ENCODE measurements at places on chromosomes 1 and 21.

- peak; percentile 66 for DNase-seq
These were observed 13.2 kb downstream of the ADGRB2 start for GRCh38 chr1:31750858-31751510.

DNA sequence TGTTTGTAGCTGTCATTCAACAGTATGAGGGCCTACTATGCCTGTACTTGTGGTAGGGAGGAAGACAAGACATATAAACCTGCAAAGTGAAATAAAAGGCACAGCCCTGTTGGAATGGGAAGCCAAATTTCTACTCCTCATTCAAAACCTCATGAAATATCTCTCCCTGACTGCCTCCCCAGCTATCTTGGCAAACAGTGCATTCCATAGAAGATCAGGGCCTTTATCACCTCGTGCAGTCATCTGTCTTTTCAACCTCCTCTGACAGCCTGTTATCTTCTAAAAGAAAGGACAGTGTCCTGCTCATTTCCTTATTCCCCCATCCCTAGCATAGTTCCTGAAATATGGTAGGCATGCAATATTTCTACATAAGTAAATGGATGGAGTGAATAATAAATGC, 71.0 kb downstream of the SH3GLB1 start:
- DNase-seq = no peak

- peak; percentile 32 for DNase-seq
These were observed 109.7 kb downstream of the TSEN15 start for GRCh38 chr1:184161071-184161698.

- no peak for DNase-seq
These were observed 27.4 kb downstream of the MORC3 start for GRCh38 chr21:36347278-36347961.

- DNase-seq = no peak
These were observed 7.6 kb downstream of the MAN1C1 start for GRCh38 chr1:25624156-25624555.

GRCh38 chr1:226626577-226626956, 78.0 kb downstream of the STUM start:
- peak; percentile 83 for DNase-seq

DNA sequence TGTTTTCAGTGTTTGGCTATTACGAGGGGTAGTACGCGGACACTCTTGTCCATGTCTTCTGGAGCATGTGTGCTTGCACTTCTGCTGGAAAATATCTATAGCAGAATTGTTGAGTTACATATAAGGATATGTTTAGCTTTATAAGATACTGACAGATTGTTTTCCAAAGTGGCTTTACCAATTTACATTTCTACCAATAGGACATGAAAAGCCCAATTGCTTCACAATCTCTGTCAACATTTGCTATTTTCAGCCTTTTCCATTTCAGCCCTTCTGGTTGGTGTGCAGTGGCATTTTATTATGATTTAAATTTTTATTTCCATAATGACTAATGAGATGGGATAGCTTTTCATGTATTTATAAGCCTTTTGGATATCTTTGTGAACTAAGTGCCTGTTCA, 6.3 kb upstream of the ANGPTL7 start:
- no peak for DNase-seq

DNA sequence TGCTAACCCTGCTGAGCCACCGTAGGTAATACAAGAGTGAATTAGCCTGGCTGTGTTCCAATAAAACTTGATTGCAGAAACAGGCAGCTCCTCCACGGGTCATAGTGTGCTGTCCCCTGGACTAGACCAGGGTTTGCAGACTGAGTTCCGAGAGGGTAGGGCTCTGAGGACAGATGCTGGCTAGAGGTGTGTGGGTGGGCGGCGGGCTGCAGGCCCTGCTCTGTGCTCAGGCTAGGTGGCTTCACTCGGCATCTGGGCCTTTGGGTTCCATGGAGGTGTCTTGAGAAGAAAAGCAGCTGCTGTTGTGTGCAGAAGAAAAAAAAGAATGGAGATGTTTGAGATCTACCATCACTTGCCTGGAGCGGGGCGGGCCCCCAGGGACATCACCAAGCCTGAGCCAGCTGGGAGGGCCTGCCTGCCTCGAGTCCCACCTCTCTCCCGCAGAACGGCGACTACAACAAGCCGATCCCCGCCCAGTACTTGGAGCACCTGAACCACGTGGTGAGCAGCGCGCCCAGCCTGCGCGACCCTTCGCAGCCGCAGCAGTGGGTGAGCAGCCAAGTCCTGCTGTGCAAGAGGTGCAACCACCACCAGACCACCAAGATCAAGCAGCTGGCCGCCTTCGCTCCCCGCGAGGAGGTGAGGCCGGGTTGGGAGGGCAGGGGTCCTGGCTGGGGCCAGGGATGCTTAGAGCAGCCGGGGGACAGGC, 7.9 kb downstream of the TMEM201 start:
- no peak for DNase-seq

GRCh38 chr1:5985250-5985649, 7.0 kb downstream of the NPHP4 start:
- no peak for DNase-seq

DNA sequence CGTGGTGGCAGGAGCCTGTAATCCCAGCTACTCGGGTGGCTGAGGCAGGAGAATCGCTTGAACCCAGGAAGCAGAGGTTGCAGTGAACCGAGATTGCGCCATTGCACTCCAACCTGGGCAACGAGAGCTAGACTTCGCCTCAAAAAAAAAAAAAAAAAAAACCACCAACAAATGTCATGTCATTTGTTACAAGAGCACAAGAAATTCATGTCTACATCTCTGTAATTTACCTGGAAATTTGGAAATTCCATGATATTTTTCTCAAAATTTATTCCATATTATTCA, 16.5 kb upstream of the VPS45 start:
- no peak for DNase-seq

DNA sequence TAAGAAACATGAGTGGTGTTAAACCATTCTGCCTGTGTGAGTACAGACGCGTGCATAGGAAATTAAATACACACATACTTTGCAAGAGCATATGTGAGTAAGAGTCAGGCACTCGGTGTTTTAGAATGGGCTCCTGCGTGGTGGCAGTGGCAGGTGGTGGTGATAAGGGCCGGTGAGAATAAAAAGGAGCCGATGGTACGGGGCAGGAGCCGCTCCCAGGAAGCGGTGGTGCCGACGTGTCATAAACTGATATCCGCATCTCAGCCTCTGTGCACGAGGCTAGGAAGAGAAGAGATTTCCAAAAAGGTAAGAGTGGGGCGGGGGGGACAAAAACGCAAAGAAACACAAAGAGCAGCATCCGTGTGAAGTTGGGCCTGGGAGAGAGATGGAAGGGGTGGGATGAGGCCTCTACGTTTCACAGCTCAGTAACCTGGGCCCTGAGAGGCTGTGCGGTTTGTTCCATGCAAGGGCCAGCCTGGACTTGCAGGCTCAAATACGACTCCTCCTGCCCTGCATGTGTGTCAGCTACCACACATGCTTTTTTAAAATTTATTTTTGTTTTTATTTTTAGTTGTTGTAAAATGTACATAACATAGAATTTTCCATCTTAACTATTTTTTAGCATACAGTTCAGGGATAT, 127.7 kb upstream of the COL6A1 start:
- DNase-seq = no peak

- peak; percentile 23 for DNase-seq
These were observed 18.2 kb upstream of the MSTO1 start for GRCh38 chr1:155591770-155592169.
